ENCODE measurements at places on chromosomes 16 and 17.

DNA sequence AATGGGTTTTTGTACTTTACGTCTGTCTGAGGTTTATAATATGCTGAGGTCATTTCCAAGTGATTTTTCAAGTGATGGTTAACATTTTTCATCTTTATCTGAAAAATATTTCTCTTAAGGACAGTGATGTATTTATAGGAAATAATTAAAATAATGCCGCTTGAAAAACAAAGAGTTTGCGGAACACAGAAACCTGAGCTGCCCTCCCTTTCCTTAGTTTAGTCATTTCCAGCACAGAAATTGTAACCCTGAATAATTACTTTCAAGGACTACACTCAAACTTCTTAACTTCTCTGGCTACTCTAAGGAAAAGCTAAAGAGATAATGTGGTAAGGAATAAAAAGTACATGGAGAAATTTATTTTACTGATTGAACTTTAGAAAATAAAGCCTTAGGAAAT lies 54.6 kb downstream of the MRTFB start:
- DNase-seq = no peak

DNA sequence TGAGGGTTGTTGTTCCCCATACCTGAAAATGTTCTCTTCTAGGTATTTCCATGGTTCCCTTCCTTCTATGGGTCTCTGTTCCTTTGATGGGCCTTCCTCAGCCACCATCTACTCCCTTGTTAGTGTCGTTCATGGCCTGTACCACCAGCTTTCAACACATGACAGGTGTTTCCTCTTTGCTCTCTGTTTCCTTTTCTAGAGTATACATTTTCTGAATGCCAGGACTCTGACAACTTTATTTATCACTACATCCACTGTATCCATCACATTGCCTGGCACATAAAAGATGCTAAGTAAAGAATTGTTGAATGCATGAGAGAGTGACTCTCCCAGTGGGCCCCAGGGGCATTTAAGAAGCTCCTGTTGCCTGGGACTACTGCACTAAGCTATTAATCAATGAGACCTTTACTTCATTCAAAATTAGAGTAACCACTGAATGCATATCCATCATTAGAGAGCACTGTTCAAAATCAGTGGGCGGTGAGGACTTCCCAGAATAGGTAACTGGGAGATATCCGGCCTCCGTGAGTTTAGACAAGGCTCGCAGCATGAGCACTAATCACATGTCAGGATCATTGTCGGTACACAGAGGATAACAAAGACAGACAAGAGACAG lies 255.0 kb downstream of the CBLN1 start:
- no peak for DNase-seq

DNA sequence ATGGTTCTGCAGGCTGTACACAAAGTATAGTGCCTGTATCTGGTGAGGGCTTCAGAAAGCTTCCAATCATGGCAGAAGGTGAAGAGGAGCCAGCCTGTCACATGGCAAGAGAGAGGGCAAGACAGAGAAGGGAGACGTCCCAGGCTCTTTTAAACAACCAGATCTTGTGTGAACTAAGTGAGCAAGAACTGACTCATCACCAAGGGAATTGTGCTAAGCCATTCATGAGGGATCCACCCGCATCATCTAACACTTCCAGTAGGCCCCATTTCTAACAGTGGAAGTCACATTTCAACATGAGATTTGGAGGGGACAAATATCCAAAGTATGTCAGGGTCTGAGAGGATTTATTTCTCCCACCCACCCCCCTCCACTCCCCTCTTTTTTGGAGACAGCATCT lies 56.2 kb upstream of the ELAC2 start:
- peak; percentile 43 for DNase-seq

GRCh38 chr17:62321451-62321850 lies 58.9 kb upstream of the EFCAB3 start:
- DNase-seq = no peak

GRCh38 chr17:75270966-75271232 lies at the start of gene MIF4GD:
TSS of gene MIF4GD (minus strand) at chr17:75271231. CDS start at chr17:75270195, 1,036 bp downstream.
- no peak for DNase-seq

- no peak for DNase-seq
These were observed 4.6 kb upstream of the EDC4 start for GRCh38 chr16:67868290-67868689.

GRCh38 chr17:57672971-57673370 lies 72.1 kb downstream of the CCDC182 start:
- DNase-seq = no peak

DNA sequence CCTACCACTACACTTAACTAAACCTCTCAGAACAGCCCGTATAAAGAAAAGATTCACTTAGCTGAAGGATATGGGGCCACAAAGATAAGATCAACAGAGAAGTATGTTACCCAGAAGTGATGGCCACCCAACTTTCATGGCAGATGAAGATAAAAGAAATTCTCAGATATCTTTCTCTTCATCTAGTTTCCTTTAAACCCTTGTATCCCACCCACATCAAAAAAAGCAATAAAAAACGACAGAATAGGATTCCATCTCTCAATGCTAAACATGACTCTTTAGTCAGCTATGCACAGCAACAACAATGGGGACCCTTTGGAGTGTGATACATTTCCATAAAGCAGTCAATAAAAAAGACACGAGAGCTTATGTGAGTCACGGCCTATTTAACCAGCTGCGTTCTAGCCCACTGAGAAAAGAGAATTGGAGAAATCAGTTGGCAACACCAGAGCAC lies 86.6 kb downstream of the SNX11 start:
- no peak for DNase-seq

- peak; percentile 44 for DNase-seq
These were observed 48.0 kb upstream of the CDYL2 start for GRCh38 chr16:80852261-80852872.

DNA sequence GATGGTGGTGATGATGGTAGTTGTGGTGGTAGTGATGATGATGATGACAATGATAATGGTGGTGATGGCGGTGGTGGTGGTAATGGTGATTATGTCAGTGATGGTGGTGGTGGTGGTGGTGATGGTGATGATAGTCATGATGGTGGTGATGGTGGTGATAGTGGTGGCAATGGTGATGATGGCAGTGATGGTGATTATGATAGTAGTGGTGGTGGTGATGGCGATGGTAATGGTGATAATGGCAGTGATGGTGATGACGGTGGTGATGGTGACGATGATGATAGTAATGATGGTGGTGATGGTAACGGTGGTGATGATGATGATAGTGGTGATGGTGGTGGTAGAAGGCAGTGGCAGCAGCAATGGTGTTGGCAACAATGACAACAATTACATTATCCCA lies 55.3 kb downstream of the RBFOX3 start:
- DNase-seq = no peak

DNA sequence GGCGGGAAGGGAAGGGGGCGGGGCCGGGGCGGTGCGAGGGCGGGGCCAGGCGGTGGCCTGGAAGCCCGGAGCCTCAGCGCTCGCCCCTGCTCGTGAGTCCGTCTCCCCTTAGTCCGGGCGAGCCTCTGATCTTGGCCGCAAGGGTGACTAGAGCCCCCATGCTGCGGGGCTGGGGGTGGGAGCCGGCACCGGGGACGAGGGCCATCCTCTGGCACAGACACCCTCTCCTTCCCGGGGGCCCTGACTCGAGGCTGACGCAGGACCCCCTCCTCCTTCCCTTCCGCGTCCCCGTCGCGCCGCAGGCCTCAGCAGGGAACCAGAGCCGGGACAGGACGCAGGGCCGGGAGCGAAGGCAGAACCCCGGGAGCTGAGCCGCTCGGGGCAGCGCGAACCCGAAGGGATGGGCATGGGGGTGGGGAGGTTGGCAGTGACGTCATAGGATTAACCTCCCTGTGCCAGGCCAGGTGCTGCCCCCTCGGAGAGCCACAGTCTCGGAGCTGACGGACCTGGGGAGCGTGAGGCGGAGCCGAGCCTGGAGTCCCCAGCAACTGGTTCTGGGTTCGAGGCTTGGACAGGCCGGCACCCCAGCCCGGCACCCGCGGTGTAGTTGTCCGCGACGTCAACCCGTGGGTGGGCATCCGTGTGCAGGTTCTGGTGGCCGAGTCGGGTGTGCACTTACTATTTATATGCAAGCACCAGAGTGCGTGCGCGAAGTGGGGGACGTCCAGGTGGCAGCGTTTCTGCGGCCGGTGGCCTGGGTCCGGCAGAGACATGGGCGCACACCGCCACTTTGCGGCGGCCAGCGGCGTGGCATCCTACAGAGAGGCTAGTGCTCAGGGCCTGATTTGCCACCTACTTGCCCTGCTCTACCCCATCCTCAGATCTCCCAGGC lies 503 bp upstream of the PLCD3 start:
- peak; percentile 84 for DNase-seq

- no peak for DNase-seq
These were observed 9.5 kb downstream of the TAX1BP3 start for GRCh38 chr17:3658784-3659449.

DNA sequence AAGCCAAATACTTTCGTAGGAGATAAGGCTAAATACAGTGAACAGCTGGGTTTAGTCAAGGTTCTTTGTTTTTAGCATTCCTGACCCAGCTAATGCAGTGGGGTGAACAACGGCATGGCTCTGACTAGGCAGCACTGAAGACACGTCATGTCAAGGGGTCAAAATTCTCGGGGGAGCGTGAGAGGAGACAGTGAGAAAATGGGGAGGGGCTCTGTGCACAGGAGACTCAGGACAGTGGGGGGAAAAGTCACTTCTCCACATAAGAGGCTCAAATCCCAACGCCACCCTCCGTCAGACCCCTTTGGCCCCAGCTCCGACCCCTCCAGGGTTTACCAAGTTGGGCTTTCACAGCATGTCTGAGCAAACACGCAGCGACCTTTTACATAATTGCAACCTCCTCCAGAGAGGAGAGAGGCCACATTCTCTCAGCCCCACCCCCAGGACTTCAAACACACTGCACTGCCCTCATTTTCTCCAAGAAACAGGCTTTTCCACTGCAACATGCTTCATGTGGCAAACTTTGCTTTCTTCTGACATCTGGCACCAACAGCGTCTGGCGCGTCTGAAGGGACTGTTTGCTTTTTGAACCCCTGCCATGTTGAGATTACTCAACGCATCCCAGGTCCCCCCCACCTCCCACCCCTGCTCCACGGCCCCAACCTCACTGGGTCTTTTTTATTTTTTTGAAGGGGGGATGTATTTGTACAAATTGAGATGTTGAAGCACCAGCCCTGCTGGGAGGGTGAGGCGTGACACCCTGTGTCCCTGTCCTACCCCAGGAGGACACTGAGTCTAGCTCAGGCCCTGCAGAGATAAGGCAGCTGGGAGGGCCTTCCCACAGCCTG lies 30.0 kb downstream of the AXIN2 start:
- no peak for DNase-seq
